Adrenal gland (tissue), 19 donors: ENCODE measurements at places on chromosomes 12 and 14. TPM values are rescaled to one million over a fixed set of nuclear protein-coding genes. Genes with fewer than 3 reads are reported as not detected.

DNA sequence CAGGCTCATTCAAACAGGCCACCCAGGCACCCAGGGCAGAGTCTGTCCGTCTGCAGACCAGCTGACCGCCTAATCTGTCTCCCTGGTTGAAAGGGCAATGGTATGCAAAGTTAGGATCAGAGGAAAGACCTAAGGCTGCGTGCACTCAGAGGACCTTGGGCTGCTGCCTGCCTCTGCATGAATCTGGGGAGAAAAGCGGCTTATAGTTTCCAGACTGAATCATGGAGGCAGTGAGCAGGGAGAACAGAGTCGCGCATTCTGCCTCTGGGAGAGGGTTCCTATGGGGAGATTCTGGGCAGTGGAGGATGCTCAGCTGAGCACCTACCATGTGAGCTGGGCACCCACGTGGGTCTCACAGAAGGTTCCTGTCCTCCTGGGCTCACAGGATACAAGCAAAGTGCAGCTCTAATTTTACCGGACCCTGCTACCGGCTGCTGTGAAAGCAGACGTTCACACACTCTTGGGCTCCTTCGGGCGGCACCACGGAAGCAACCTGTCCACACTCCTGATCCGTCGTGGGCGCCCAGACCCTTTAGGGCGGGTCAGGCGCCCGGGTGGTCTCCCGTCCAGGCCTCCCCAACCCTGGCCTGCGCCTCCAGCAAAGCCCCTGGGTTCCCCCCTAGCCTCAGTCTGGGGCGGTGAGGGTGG, 772 bp downstream of the SCARB1 start:
- peaks cover 5% of the 10 kb centered on the region for H3K36me3 ChIP-seq
- H3K27me3 ChIP-seq, result no peaks in the 10 kb centered on the region
- peak; percentile 43 for DNase-seq
- H3K27ac ChIP-seq, result peak overlapping the region; percentile 97
- peaks cover 54% of the 10 kb centered on the region for H3K4me1 ChIP-seq

DNA sequence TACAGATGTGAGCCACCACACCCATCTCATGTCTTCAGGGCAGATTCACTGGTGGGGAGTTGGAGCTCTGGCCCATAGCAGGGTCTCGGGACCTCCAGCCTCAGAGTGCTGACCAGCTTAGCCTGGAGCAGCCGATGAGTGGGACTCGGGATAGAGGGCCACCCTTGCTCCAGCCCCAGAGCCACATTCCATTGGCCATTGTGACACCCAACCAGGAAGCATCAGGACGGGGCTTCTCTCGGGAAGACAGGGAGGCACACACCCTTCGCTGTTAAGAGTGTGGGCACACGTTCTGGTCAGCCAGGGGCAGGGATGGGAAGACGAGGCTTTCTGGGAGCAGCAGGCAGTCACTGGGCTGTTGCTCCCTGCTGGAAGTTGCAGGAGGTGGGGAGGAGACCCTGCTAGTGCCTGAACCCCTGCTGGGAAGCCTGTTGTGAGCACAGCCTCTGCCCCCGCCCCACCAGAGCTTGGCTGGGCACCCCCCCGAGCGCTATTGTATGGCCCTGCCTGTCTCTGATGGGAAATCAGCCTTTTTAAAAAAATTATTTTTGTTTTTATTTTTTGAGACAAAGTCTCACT, 1.6 kb downstream of the ADGRD1 start:
- H3K4me3 ChIP-seq, result no peak overlapping the region
- H3K27me3 ChIP-seq, result peaks cover 3% of the 10 kb centered on the region
- no peak overlapping the region for H3K27ac ChIP-seq
- no peak for DNase-seq
- no peaks in the 10 kb centered on the region for H3K36me3 ChIP-seq

GRCh38 chr14:101687756-101688546, 73.6 kb upstream of the PPP2R5C start:
- H3K4me3 ChIP-seq, result no peak overlapping the region
- H3K27ac ChIP-seq, result no peak overlapping the region
- H3K36me3 ChIP-seq, result no peaks in the 10 kb centered on the region
- peaks cover 4% of the 10 kb centered on the region for H3K27me3 ChIP-seq
- no peak for DNase-seq

ADAM21 gene
- polyA plus RNA-seq, result 0.10 TPM

OR6C1 gene
- not detected for polyA plus RNA-seq

TMCC3 gene
- 2.2 TPM for polyA plus RNA-seq
